ENCODE measurements at places on chromosomes 1 and 21.

DNA sequence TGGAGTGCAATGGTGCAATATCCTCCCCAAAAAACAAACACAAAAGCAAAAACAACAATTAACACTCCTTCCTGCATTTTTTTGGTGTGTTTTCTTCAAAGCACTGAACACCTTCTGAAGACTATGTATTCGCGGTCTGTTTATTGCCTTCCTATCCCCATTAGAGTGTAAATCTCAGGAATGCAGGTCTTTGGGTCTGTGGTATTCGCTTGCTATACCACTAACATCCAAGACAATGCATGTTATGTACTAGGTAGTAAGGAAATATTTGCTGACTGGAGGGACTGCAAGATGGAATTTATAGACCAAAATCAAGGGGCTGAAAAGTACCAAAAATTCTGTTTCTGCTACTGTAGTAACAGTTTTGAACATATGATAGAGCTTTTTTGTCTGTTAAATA, 299.4 kb downstream of the RYR2 start:
- no peak for DNase-seq

DNA sequence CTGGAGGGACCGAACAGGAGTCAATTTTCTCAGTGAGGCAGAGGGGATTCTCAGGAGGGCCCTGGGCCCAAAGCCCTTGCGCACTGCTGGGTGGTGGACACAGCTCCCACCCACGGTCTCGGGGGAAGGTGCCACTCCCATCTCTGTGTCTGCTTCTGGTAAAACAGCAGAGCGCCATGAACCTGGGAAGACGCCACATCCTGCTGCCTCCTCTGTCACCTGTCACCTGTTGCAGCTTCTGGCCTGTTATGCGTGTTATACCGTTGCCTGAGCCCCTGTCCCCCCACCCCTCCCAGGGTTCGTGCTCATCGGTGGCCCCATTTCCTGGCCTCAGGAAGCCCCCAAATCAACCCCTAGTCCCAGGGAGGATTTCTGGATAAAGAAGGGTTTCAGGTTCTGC, 125.8 kb upstream of the AJAP1 start:
- no peak for DNase-seq

DNA sequence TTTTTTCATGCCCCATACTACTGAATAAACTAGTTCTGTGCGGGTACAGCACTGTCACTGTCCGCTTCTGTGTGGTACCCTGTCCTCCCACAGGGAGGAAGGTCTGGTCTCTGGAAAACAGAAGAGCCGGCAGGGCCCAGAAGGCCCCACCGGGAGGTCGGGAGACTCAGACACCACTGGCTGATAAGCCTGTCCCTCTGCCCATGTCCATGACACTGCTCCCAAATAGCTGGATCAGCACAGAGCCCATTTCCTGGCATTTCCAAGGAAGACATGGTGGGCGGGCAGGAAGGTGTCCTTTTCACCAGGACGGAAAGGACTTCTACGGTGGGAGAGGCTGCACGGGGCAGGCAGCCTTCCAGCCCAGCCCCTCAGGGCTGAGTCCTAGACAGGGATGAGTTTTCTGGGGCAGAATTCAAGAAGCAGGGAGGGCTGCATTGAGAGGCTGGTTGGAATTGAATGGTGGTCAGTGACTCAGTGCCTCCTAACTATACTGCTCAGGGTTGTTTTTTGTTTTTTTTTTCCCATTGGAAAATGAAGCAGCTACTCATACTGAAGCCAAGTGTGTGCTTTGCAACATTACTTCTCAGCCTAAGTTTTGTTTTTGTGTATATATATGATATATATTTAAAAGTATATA, 7.1 kb downstream of the PSRC1 start:
- no peak for DNase-seq

DNA sequence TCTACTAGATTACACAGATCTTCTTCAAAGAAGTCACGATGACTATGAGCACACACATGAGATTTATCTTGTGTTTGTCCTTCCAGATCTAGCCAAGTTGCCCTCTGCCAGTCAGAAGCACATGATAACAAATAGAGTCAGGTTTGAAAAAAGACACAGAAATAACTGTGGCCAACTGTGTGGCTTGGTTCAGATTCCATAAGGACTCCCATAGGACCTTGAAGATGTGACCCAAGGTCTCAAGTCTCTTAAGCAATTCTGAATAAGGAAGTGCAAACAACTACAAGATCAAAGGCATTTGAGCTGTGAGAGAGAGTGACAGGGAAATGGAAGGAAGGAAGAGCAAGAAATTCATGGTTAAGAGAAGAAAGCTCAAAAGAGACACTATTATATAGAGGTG, 194.0 kb downstream of the PLPP3 start:
- DNase-seq, result no peak

DNA sequence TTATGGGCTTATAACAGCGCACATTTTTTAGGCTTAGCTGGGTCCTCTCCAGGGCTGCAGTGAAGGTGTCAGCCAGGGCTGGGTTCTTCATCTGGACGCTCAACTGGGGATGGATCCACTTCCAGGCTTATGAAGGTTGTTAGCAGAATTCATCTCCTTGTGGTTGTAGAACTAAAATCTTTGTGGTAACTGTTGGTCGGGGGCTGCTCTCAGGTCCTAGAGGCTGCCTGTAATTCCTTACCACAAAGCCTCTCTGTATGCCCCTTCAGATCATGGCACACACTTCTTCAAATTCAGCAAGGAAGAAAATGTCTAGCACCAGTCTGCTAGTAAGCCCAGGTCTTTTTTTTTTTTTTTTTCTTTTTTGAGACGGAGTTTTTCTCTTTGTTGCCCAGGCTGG, 40.9 kb upstream of the EPS8L3 start:
- DNase-seq, result no peak

DNA sequence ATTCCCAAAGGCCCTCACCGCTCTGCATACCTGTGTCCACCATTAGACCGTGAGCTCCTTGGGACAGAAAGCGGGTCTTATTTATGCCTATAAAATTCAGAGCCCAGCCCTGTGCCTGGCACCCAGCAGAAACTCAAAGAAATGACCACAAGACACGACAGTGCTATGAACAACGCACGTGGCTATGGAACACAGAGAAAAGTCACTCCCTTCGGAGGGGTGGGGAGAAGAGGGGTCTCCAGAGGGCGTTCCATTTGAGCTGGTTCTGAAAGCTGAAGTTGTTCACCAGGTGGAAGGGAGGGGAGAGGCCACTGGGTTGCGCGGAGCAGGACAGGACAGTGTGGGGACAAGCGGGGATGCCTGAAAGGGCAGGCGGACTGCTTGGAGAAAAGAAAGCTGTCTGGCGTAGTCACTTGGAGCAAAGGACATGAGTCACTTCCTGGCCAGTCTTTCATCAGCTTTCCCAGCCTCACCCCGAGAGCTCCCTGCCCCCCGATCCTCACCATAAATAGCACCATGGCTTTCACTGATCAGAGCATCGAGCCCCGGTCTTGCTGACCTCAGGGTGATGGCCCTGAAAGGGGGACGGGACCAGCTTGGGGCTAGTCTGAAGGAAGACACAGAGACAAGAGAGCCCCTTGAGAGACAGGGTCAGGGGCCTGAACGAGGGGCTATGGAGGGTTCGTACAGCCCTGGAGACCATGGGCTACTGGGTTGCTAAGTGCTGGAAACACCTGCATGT, 28.5 kb downstream of the ECE1 start:
- no peak for DNase-seq

DNA sequence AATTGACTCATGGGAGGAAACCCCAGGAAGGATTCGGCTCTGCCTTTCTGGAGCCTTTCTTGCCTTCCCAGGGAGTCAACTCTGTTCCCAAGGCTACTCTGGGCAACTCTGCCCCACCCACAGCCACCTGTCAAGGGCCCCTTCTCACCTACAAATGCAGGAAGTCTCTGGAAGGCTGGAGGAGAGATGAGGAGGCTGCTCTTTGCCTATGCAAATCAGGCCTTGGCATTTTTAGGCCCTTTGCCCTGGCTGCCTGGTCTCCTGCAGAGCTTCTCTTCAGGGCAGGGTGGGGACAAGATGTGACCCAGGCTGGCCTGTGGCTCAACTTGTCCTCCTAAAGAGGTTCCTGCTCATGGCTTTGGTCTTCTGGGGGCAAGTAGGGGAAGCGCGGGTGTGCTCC, 5.4 kb downstream of the SLC6A9 start:
- no peak for DNase-seq

- no peak for DNase-seq
Measured at GRCh38 chr1:234270581-234271242, 102.5 kb upstream of the COA6 start.

DNA sequence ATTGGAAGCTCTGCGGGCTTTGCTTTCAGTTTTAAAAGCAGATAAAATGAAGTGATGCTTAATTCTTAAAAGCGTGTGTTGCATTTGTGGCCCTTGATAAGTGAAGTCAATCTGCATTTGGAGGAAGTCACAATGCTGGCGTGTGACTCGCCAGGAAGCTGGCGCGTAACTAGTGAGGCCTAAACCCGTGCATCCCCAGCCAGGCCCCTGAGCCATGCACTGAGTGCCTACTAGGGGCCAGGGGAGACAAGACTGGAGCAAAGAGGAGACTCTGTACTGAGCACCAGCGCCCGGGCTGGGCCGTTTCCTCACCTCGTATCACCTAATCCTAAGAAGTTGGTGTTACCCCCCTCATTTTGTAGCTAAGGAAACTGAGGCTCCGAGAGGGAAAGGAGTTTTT, 4.6 kb upstream of the DDOST start:
- no peak for DNase-seq

- no peak for DNase-seq
Measured at GRCh38 chr21:37164742-37165141, 91.7 kb downstream of the TTC3 start.

GRCh38 chr1:152743371-152744145, 14.3 kb upstream of the KPRP start:
- DNase-seq, result no peak

GRCh38 chr21:17802572-17802971, 16.6 kb downstream of the C21orf91 start:
- no peak for DNase-seq

DNA sequence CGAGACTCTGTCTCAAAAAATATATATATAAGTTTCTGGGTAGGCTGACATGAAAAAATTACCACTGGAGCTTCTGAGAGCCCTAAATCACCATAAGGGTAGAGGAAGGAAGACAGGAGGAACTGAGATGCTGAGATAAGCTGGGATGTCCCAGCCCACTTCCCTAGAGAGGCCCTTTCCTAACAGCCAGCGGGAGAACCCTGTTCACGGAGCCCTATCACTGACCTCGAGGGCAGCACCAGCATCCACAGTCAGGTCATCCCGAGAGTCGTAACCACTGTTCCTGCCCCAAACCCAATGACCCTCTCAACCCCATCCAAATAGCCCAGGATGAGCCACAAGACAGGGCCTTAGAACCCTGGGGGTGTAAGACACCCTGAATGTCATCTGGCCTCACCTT, 77.5 kb downstream of the CD34 start:
- DNase-seq, result no peak

DNA sequence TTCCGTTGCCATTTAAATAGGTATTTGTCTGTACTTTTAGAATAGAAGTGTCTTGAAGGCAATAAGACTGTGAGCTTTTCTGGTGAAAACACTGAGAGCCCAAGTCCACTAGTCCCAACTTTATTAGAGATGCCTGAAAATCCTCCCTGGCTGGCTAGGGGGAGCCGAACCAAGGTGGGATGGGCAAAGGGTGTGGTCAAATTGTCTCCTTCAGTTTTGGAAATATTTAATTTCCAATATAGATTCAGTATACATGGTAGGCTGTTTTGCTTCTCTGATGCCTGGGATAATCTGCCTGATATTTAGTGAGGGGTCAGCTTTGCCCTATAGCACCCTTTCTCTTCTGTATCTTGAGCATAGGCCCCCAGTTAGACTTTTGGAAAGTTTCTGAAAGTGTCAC, 3.5 kb downstream of the ROR1 start:
- DNase-seq, result no peak

DNA sequence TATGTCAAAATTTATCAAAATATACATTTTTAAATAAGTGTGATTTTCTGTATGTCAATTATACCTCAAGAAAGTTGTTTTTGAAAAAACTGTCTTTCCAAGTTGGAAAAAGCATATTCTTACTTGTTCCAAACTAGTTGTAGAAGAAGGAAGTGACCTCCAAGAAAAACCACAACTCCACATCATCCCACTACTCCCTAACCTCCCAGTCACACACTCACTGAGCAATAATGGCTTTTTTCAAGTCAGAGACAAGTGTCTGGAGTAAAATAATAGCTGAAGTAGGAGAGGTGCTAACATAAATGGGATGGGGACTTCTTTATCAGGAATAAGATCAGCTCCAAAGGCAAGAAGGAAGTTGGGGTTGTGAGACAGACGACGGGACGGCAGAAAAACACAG, 13.4 kb downstream of the EPRS1 start:
- DNase-seq, result no peak

DNA sequence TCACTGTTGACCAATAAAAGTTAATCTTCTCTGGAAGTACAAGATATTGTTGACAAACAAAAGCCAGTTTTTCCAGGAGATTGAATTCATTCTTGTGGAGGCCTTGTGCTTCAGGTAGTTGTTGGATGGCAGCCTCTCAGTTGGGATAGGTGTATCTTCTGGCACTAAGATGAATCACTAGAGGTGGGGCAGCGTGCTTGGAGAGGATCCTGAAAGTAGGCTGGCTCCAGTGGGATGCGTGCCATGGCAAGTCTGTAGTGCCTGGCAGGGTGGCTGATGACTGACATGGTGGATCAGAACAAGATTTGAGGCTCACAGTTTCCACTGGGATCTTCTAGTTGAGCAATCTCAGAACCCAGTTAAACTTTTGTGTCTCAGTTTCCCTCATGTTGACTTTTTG, 2.4 kb downstream of the VPS13D start:
- DNase-seq, result no peak

- no peak for DNase-seq
Measured at GRCh38 chr1:186904361-186904760, 75.6 kb downstream of the PLA2G4A start.

DNA sequence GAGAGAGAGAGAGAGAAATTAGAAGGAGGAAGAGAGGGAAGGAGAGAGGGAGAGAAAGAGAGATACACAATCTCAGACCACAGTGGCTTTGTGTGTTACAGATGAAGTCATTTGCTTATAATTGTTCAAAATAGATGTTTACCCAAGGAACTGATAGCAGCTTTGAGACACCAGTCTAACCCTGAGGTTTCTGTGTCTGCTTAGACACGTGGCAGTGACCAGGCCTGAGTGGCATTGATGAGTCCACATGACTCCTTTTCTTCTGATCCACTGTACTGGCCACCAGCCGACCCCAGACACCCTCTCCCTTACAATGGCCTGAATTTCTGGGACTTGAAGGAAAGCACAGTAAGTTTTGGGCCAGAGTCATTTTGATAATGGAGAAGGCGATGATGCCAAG, 104.9 kb downstream of the DUSP10 start:
- no peak for DNase-seq

DNA sequence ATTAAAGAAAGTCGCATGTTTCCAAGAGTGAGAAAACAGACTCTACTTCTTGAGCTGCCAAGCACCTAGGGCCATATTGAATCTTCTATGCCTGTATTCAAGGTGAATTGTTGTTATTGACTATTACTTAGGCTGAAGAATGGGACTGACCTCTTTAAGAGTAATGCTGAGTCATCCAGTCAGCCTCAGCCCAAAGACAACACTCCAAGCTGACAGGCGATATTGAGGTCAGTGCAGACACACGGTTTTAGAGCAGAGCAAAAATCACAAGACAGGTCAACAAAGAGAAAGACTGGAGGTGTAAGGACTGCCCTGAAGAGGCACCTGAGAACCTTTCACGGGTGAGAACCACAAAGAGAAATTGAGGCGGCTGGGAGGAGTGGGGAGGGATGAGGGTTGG, 146.9 kb downstream of the MIS18A start:
- no peak for DNase-seq

Data from stimulated activated CD8-positive, alpha-beta memory T cell treated with anti-CD3 and anti-CD28 coated beads, Interleukin-4, amount 100 ng/mL, for 1 hour (primary cell).